ENCODE measurements at places on chromosomes 12 and 14. TPM values are rescaled to one million over a fixed set of nuclear protein-coding genes. Genes with fewer than 3 reads are reported as not detected.

Gene ATP2A2
- 243 TPM for total RNA-seq

Gene OTX2
- total RNA-seq: not detected

Gene TMTC3
- 51.7 TPM for total RNA-seq

Gene FGD4
- total RNA-seq: 3.1 TPM

Gene NPFF
- total RNA-seq: not detected

Gene KIF5A
- total RNA-seq: 0.50 TPM

Gene IL31
- not detected for total RNA-seq

Gene OS9
- total RNA-seq: 276 TPM

Gene LTA4H
- 60.1 TPM for total RNA-seq

Gene DHRS2
- total RNA-seq: 0.22 TPM

Gene CD63
- total RNA-seq: 2,861 TPM

Gene ANKRD33
- total RNA-seq: 0.11 TPM

Gene CCDC177
- under 0.01 TPM for total RNA-seq

Gene OR4K5
- not detected for total RNA-seq

Gene GRIN2B
- total RNA-seq: 0.22 TPM

Gene ZNF384
- 10.3 TPM for total RNA-seq

Gene AICDA
- total RNA-seq: not detected

Gene VTI1B
- total RNA-seq: 63.9 TPM

Gene TNS2
- total RNA-seq: 30.5 TPM

Gene KIF26A
- total RNA-seq: 1.5 TPM

Gene C1QL4
- 0.37 TPM for total RNA-seq

Gene TMX1
- total RNA-seq: 83.4 TPM

Gene TRPV4
- 2.2 TPM for total RNA-seq

Gene EMP1
- 77.4 TPM for total RNA-seq

Gene HSPB8
- total RNA-seq: 18.9 TPM

Gene TRAFD1
- 54.9 TPM for total RNA-seq

Gene EPS8
- 156 TPM for total RNA-seq

Gene NDRG2
- total RNA-seq: 0.44 TPM

Gene PLCZ1
- not detected for total RNA-seq

Gene ANO2
- total RNA-seq: under 0.01 TPM

Gene VWF
- total RNA-seq: 1.3 TPM

Gene CRIP2
- 37.4 TPM for total RNA-seq

Gene CAPZA3
- not detected for total RNA-seq

Gene AQP6
- total RNA-seq: 0.12 TPM

Gene GPR135
- total RNA-seq: 3.0 TPM

Gene POU6F1
- total RNA-seq: 2.2 TPM

Gene COCH
- total RNA-seq: 1.00 TPM

Gene IRF2BPL
- total RNA-seq: 44.0 TPM

Gene CYP27B1
- total RNA-seq: 0.55 TPM

Gene CDCA3
- total RNA-seq: 9.0 TPM

Gene SPSB2
- total RNA-seq: 9.5 TPM

Gene SLCO1B1
- not detected for total RNA-seq
